ENCODE measurements at places on chromosomes 12 and 14.

- DNase-seq, result no peak
These were observed 148.4 kb downstream of the SLC25A21 start for GRCh38 chr14:37023875-37024565.

DNA sequence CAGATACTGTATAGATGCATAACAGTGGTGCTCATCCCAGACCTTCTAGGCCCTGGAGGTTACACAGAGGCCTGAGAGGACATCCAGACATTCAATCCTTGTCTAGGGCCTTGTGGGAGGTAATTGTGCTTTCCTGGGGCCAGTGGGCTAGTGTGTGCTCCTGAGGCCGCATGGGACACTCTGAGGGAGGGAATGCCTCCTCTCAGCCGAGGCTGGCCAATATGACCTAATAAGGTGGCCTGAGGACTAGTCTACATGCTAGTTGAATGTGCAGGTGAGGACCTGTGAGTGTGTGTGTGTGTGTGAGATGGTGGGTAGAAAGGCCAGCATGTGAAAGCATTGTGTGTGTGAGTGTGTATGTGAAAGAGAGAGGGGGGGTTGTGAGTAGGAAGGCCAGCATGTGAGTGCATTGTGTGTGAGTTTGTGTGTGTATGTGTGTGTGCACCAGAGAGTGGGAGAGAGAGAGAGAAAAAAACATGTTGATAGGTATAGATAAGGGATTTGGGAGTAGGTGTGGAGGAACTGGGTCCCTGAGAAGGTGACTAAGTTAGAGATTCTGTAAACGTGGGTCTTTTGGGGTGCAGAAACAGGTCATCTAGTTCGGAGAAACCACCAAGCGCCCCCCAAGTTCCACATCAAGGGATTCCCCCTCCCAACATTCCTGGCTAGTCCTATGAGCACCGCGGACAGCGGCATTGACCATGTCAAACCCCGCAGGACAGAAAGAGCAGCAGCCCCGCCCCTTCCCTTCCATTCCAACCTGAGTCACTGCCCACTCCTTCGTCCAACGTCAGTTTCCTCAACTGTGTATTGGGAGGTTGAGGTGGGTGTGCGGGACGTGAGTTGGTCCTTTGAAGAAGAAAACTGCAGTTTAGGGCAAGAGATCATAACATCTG is 9.7 kb upstream of the KRT81 start:
- no peak for DNase-seq

GRCh38 chr12:67789266-67789665 is 140.7 kb downstream of the DYRK2 start:
- no peak for DNase-seq

GRCh38 chr14:32414808-32415255 is 85.7 kb downstream of the AKAP6 start:
- DNase-seq, result no peak

DNA sequence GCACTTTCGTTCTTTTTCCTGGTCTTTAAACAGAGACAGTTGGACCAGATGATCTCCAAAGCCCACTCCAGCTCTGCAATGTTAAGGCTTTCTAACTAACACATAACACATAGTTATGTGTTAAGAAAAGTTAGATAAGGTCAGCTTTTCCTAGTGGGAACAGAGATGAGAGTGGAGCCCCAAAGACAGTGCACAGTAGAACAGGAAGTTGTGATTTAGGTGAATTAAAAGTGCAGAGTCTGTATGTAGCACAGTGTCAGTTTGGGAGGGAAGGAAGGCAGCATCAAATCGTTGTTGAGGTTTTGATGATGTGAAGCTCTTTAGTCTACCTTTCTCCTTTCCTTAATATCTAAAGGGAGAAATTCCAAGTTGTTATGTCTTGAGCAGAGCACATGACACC is 31.7 kb downstream of the PRORP start:
- DNase-seq, result no peak

DNA sequence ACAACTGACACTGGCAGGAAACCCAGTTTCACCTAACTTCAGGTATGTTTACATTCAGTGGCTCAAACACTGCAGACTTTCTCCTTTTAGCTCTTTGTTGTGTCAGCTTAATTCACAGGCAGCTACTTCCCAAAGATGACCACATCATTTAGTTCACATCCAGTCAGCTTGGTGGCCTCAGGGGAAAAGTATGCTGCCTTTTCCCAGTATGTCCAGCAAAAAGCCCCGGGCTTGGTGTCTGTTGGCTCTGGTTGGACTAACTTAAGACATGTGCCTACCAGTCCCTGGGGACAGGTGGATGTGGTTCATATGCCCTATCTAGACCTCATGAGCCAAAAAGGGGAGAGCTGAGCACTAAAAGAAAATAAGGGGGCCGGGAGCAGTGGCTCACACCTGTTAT is 56.4 kb downstream of the GOLGA5 start:
- no peak for DNase-seq

- no peak for DNase-seq
These were observed 6.9 kb upstream of the DNM1L start for GRCh38 chr12:32671930-32672780.

GRCh38 chr14:44846232-44846824 is 115.4 kb downstream of the KLHL28 start:
- DNase-seq, result no peak

- DNase-seq, result no peak
These were observed 5.0 kb downstream of the CCND2 start for GRCh38 chr12:4278329-4279197.

DNA sequence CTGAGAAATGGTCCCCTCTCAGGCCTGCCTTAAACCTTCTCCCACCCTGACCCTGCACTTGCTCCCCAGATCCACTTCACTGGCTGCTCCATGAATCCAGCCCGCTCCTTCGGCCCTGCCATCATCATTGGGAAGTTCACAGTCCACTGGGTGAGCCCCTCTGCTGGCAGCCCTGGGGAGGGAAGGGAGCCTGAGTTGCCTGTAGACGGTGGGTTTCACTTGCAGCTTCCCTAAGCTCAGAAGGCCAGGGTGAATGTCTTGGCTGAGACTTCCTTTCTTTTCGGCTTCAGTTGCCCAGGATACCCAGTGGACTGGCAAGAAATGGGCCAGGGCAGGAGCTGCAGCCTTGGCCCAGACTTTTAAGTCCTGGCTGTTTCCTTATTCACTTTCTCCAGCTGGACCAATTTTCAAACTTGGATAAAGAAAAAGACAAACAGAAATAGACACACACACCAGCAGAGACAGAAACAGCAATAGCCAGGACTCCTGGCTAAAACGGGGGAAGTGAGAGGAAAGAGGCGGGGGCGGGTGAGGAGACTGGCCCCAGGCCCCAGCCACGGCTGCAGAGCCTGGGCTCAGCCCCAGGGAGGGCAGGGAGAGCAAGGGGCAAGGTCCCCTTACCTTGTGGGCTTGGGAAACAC is 2.0 kb downstream of the AQP6 start:
- DNase-seq, result no peak

DNA sequence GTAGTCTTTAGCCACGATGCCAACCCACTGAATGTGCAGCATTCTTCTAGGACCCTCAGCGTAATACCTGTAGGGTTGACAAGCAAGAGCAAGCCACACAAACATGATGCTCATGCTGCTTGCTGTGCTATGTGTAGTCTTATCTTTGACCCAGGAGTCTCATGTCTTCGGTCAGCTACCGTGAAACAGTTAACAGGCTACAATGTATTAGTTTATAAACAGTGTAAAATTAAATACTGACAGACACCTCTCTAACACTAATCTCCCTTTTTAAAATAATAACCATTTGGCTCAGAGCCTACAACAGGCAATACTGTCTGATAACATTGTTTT is 1.9 kb downstream of the EAPP start:
- no peak for DNase-seq

GRCh38 chr12:93167841-93168492 is 209.8 kb upstream of the NUDT4 start:
- DNase-seq, result no peak

Measured in T-helper 22 cell (primary cell).